ENCODE measurements at places on chromosomes 1 and 21. TPM values are rescaled to one million over a fixed set of nuclear protein-coding genes. Genes with fewer than 3 reads are reported as not detected.
A peak's percentile ranks its signal among the peaks of the same experiment; 100 is the strongest.

DNA sequence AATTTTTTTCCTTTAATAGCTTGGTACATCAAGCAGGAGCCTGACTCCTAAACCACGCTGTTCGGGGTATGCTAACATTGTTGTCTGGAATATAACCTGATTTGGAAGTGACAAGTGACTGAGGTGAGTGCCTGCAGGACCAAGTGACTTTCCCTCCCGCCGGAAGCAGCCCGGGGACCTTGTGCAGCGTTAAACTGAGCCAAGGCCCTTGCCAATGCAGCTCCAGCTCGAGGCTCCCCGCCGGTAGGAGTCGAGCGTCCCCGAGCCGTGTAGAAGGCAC is 716 bp upstream of the MTARC1 start:
- H3K27me3 ChIP-seq: peaks cover 60% of the 10 kb centered on the region
- H3K4me3 ChIP-seq: no peak overlapping the region
- H3K36me3 ChIP-seq: no peaks in the 10 kb centered on the region
- no peak overlapping the region for H3K27ac ChIP-seq
- no peaks in the 10 kb centered on the region for H3K4me1 ChIP-seq

DNA sequence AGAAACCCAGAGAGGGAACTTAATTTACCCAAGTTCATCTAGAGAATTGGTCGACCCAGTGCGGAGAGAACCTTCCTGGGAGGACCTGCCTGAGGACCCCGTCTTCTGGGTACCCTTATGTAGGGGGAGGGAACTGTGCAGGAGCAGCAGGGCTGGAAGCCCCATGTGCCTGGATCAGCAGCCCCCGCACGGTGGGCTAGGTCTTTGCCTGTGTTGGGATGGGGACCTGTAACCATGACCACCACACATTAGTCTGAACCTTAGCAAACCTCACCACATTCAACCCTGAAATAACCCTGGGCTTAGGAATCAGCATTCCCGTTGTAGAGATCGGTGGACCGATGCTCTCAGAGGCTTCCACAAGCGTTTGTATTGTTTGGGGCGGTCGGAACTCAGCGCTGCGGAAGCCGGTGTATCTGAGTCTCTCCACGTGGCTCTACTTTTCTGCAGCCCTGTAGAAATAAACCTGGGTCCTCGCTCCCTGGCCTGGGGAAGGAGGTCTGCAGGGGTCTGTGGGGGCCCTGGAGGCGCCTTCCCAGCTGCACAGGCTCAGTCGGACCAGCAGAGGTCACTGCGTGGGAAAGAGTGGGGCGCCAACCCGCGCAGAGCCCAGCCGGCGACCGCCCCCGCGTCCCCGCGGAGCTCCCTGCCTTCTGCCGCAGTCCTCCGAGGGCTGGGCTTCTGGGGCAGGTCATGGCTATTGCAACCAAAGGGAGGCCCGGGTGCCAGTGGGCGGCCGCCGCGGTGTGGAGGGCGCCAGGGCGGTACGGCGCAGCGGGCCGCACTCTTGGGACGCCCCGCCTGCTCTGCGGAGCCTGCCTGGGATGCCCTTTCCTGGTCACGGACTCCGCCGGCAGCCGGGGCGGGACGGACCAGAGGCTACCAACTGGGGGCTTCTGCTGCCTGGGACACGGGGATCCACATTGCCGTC is 36.2 kb upstream of the KCNA10 start:
- H3K36me3 ChIP-seq: no peaks in the 10 kb centered on the region
- peak; percentile 46 for DNase-seq

- no peaks in the 10 kb centered on the region for H3K36me3 ChIP-seq
- no peak overlapping the region for H3K4me3 ChIP-seq
- no peaks in the 10 kb centered on the region for H3K4me1 ChIP-seq
- DNase-seq: no peak
- no peak overlapping the region for H3K27ac ChIP-seq
Measured at GRCh38 chr1:205922314-205922713, 20.9 kb downstream of the SLC26A9 start.

GRCh38 chr1:9044236-9044635 is 18.0 kb upstream of the SLC2A7 start:
- H3K4me1 ChIP-seq: no peaks in the 10 kb centered on the region
- peaks cover 10% of the 10 kb centered on the region for H3K27me3 ChIP-seq
- no peak overlapping the region for H3K4me3 ChIP-seq
- H3K27ac ChIP-seq: no peak overlapping the region

DNA sequence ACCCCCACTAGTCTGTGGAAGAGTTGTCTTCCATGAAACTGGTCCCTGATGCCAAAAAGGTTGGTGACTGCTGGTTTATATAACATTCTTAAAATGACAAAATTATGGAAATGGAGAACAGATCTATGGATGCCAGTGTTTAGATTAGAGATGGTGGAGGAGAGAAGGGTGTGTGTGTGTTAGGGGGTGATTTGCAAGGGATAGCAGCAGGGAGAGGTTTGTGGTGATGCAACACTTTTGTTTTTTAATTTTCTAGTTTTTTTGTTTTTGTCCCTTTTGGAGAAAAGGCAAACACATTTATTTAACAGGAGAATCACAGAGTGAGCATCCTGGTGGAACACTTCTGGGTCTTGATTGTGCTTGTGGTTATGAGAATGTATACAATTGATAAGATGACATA is 143.8 kb downstream of the RPS6KC1 start:
- no peak overlapping the region for H3K27ac ChIP-seq
- H3K4me3 ChIP-seq: no peak overlapping the region
- H3K4me1 ChIP-seq: peaks cover 4% of the 10 kb centered on the region
- H3K36me3 ChIP-seq: peaks cover 40% of the 10 kb centered on the region
- no peaks in the 10 kb centered on the region for H3K27me3 ChIP-seq
- DNase-seq: no peak

- peaks cover 6% of the 10 kb centered on the region for H3K27me3 ChIP-seq
- H3K36me3 ChIP-seq: no peaks in the 10 kb centered on the region
- H3K4me3 ChIP-seq: no peak overlapping the region
- DNase-seq: no peak
Measured at GRCh38 chr1:115377411-115377810, 39.4 kb upstream of the NGF start.

GRCh38 chr1:187018291-187018690 is 189.5 kb downstream of the PLA2G4A start:
- H3K27me3 ChIP-seq: no peaks in the 10 kb centered on the region
- no peak for DNase-seq
- H3K27ac ChIP-seq: no peak overlapping the region
- no peaks in the 10 kb centered on the region for H3K36me3 ChIP-seq
- H3K4me1 ChIP-seq: no peaks in the 10 kb centered on the region
- H3K4me3 ChIP-seq: no peak overlapping the region

GRCh38 chr1:176391621-176392020 is 71.4 kb upstream of the PAPPA2 start:
- H3K4me3 ChIP-seq: no peak overlapping the region
- H3K27me3 ChIP-seq: no peaks in the 10 kb centered on the region

DNA sequence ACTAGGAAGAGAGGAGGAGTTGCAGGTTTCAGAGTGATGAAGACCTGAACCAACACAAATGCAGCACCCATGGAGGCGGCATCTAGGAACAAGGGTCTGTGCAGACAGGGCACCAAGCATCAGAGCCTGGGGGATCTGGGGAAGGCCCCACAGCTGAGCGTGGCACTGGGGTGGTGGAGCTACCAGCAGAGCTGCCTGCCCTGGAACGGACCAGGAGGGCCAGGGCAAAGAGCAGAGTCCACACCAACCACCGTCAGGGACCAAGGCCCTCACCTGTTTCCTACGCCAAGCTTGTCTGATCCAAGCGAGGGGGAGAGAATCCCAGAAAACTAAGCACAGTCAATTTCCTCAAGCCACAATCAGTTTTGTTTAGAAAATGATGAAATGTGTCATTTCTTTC is 79.0 kb upstream of the SYT6 start:
- H3K4me1 ChIP-seq: peaks cover 7% of the 10 kb centered on the region
- no peak for DNase-seq
- peaks cover 2% of the 10 kb centered on the region for H3K27me3 ChIP-seq
- no peak overlapping the region for H3K27ac ChIP-seq
- no peak overlapping the region for H3K4me3 ChIP-seq

DNA sequence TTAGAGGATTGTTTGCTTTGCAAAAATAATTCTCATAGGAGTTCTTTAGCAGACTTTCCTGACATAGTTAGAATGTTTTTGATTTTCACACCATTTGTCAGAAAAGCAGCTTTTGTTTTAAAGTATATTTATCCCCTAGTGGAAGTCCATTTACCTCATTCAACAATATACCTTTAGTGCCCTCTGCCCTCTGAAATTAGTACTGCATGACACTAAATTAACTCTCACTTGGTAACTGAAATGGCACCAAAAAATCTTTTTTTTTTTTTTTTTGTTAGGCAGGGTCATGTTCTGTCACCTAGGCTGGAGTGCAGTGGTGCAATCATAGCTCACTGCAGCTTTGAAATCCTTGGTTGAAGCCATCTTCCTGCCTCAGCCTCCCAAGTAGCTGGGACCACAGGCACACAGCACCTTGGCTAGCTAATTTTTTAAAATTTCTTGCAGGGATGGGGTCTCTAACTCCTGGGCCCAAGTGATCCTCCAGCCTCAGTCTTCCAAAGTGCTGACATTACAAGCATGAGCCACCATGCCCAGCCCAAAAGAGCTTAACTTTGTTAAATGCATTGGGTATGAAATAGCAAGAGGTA is 13.6 kb downstream of the LRRC42 start:
- H3K4me3 ChIP-seq: no peak overlapping the region
- no peak overlapping the region for H3K27ac ChIP-seq
- no peaks in the 10 kb centered on the region for H3K27me3 ChIP-seq
- DNase-seq: peak; percentile 57

- H3K27ac ChIP-seq: no peak overlapping the region
- no peaks in the 10 kb centered on the region for H3K36me3 ChIP-seq
- peaks cover 11% of the 10 kb centered on the region for H3K4me1 ChIP-seq
- no peak overlapping the region for H3K4me3 ChIP-seq
- peaks cover 5% of the 10 kb centered on the region for H3K27me3 ChIP-seq
Measured at GRCh38 chr1:182715531-182715930, 31.1 kb upstream of the RGS8 start.

DNA sequence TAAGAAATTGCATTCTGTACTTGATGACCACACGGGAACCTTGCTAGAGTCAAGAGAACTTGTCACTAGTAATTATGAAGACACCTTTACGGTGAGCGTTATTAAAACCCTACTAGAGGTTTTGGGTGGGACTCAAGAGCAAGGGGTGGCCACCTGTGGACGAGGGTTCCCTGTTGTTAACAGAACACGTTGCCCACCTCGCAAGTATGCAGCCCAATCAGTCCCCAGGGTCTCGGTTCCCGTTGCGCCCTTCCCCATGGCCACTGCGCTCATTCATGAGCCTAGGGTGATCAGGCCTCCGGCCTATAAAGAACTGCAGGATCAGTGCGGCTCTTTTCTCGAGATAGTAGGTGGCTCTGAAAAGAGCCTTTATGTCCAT is 30.2 kb upstream of the RNF187 start:
- H3K27ac ChIP-seq: peak overlapping the region; percentile 98
- H3K4me1 ChIP-seq: peaks cover 47% of the 10 kb centered on the region

GRCh38 chr1:89598450-89599331 is 34.2 kb upstream of the LRRC8C start:
- DNase-seq: peak; percentile 29
- H3K27ac ChIP-seq: peak overlapping the region; percentile 67
- no peaks in the 10 kb centered on the region for H3K27me3 ChIP-seq
- no peak overlapping the region for H3K4me3 ChIP-seq
- peaks cover 34% of the 10 kb centered on the region for H3K36me3 ChIP-seq

GRCh38 chr1:244393604-244394176 is 58.0 kb downstream of the ADSS2 start:
- H3K27ac ChIP-seq: no peak overlapping the region
- H3K4me1 ChIP-seq: peaks cover 13% of the 10 kb centered on the region

DNA sequence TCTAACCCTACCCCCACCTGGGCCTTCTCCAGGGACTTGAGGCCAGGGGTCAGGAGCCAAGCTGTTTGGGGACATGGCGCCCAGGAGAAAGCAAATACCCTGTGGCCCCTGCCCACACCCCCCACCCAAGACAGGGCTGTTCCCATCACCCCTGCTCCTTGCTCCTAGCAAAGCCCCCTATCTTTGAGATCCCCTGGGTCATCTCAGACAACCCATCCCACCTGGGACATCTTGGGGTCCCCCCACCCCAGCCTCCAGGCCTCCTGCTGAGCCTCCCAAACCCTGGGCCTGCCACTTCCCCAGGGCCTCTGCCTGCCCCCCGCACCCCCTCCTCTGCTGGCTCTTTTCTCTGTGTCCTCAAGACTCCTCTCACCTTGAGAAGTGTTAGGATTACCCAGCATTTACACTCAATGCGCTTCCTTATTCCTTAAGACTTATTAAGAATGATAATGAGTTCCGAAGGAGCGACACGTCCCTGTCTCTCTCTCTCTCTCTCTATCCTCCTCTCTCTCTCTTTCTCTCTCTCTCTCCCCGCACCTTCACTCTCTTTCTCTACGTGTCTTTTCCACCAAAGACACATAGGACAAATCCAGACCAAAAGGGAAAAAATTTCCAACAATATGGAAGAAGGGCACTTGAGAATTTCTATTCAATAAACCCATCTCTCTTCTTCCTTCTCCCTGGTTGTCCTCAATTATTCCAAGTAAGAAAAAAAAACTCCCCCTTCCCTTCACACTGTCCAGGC is 7.2 kb downstream of the CASZ1 start:
- H3K4me3 ChIP-seq: no peak overlapping the region
- DNase-seq: no peak
- no peaks in the 10 kb centered on the region for H3K36me3 ChIP-seq
- H3K27ac ChIP-seq: no peak overlapping the region
- H3K4me1 ChIP-seq: peaks cover 7% of the 10 kb centered on the region

DNA sequence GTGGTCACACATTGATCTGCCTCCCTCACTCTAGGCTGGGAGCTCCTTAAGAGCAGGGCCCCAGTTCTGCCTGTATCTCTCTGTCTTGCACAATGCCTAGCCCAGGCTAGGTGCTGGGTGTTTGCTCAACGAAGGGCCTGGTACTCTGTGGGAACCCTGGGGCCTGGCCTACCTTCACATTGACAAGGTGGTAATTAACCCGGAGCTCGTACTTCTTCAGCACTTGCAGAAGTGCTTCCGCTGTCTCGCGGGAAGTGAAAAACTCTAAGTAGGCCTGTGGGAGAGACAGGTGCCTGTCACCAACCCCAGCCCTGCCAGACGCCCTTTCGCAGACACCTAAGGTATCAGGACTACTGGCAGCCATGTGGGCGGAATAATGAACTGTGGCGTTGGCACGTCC is 13.7 kb downstream of the MTHFR start:
- H3K4me1 ChIP-seq: no peaks in the 10 kb centered on the region
- no peak for DNase-seq
- H3K27ac ChIP-seq: no peak overlapping the region

GRCh38 chr1:179767177-179767581 is 24.1 kb downstream of the FAM163A start:
- H3K36me3 ChIP-seq: no peaks in the 10 kb centered on the region
- no peaks in the 10 kb centered on the region for H3K4me1 ChIP-seq
- no peak for DNase-seq

DNA sequence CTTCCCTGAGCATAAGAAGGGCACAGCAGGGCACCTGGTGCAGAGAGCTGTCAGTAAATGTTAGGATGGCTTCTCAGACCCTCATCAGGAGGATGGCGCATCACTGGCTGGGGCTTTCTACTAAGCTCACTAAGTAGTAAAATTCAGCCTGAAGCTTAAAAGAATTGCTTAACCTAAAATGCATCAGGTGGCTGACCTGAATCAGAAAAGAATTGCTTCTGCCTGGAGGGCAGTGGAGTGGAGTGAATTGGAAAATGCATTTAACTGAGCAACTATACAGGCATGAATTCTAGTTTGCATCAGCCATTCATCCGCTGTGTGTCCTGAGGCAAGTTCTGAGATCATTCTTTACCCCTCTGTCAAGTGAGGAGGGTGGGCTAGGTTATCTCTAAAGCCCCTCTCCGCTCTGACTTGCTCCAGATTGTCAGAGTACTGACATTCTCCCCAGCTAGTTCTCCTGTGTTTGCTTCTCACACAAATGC is 142.0 kb upstream of the CD34 start:
- peaks cover 4% of the 10 kb centered on the region for H3K4me1 ChIP-seq
- H3K4me3 ChIP-seq: no peak overlapping the region
- H3K27ac ChIP-seq: no peak overlapping the region
- DNase-seq: no peak

Gene LRRC38
- total RNA-seq: not detected

Gene SH2D5
- total RNA-seq: not detected

Gene MANEAL
- total RNA-seq: 1.3 TPM

Gene CLCNKB
- total RNA-seq: not detected

Gene KIF1B
- total RNA-seq: 14.1 TPM

Gene TMEM54
- total RNA-seq: not detected

All from activated CD4-positive, alpha-beta T cell treated with anti-CD3 and anti-CD28 coated beads, Interleukin-2, amount 10 ng/mL, durations not matched to agents 7 days and 5 days (primary cell).